HCT116 (cell line): ENCODE measurements at places on chromosomes 2 and 18. TPM values are rescaled to one million over a fixed set of nuclear protein-coding genes. Genes with fewer than 3 reads are reported as not detected.

Gene MYO3B
- total RNA-seq: not detected

DNA sequence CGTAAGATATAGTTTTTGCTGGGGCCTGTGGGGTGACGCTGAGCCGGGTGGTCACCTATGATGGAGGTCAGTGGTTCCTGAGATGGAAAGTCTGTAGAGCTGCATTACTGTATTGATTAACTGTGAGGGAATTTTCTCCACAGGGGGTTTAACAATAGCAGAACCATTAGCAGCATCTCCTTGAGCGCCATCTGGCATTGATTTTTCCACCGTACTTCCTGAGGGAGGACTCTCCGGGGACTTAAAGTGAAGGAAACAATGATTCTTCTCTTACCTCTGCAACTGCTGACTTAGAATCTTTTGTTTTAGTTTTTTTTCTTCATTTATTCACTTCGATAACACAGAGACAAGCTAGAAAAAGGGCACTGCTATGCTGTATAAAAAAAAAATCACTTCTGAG lies 22.6 kb upstream of the RNF125 start:
- DNase-seq: no peak

DNA sequence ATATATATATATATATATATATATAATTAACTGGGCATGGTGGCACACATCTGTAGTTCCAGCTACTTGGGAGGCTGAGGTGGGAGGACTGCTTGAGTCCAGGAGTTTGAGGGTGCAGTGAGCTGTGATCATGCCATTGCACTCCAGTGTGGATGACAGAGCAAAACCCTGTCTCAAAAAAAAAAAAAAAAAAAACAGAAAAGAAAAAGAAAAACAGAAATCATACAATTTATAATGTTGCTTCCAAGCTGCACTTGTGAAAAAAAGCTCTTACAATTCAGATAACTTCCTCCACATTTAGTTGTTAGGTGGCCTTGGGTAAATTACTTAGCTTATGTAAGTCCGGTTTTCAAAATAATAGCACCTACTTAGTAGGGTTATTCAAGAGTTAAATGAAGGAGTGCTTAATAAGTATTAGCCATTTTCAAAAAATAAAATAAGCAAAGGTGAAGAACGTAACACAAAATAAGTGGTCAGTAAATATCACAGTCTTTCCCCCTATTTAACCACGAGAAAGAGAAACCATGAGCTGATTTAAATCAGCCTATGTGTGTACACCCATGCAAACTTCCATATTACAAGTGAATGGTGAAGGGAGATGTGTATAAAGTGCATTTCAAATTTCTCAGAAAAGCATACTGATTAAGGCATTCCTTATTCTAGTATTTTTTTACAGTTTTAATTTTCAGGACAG lies 2.3 kb downstream of the WIPF1 start:
- no peak for DNase-seq

DNA sequence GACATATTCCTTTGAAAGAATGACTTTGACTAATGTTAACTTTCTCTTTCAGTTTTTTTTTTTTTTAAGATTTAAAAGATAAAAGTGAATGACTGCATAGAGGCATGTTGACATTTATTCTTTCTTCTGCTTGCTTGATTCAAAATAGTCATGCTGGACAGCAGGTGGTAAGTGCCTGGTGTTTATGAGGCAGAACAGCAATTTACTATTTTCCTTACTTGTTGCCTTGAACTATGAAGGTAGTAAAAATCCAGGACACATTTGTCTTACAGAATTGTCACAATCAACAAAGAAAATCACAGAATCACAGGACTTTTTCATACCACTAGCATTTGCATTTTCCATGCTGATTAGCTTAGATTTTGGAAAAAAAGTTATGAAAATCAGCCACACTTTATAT lies 388.3 kb downstream of the CTNNA2 start:
- DNase-seq: no peak

GRCh38 chr2:133835821-133836619 lies 267.8 kb upstream of the NCKAP5 start:
- no peak for DNase-seq

- no peak for DNase-seq
These were observed 175.6 kb downstream of the LAMA1 start for GRCh38 chr18:6941996-6942395.

Gene SCYGR2
- not detected for total RNA-seq
